ENCODE measurements at places on chromosomes 1 and 21. TPM values are rescaled to one million over a fixed set of nuclear protein-coding genes. Genes with fewer than 3 reads are reported as not detected.

The F13B gene
- total RNA-seq, result not detected

- DNase-seq, result no peak
Observed at GRCh38 chr1:23050201-23050600, 30.9 kb downstream of the KDM1A start.

DNA sequence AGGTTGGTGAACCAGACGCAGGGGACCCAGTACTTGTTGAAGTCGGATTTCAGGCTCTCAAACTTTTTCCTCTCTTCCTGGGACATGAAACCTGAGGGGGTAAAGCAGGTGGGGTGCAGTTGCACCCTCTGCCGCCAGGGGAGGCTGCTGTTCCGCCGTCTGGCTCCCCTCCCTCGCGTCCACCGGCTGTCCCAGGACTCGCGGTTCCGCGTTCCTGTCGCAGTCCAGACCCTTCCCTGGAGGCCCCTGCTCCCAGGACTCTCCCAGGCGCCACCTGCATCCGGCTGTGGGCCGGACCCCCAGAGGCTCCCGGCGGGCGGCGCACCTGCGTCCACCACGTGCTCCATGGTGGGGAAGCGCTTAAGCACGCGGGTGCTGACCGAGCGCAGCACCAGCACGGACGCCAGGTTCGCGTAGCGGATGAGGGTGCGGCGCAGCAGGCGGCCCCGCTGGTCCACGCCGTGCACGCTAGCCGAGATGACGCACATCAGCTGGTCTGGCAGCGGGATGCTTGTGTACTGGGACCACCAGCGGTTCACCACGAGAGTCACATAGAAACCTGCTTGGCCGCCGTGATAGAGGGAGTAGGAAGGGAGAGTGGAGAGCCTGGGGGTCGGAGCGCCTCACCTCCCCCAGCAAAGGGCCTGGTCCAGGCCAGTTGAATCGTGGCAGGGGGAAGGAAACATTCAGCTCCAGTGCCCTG lies 1.7 kb downstream of the BEST4 start:
- DNase-seq, result no peak

DNA sequence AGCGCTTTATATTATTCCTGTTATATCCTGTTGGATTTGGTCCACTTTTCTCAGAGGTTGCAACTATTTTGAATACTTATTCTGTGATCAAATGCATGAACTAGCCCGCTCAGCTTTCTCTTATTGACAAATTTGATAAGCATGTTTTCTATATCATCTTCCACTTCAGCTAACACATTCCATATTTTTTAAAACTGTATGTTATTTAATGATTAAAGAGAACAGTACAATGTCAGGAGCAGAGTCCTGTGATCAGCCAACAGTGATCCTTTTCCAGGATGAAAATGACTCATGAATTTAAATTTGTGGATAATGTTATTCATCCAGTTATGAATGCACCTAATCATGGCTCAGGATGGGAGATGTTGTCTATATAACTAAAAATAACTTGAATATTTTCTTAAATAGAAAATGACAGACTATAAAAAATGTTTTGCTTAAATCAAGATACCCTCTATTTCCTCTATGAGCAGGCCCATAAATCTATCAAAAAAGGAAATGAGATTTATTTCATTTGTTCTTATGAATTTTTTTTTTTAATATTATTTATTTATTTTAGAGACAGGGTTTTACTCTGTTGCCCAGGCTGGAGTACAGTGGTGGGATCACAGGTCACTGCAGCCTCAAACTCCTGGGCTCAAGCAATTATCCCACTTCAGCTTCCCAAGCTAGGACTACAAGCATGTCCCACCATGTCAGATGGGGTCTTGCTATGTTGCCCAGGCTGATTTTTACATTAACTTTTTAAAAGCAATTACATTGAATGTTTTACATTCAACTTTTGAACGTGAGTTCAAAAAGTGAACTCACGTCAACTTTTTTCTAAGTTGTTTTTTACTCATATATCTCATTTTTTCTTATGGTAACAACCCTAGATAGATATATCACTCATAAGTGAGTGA lies 12.5 kb downstream of the BPNT1 start:
- no peak for DNase-seq

Data from vagina (tissue), 2 donors.